ENCODE measurements at places on chromosomes 3 and 15.

DNA sequence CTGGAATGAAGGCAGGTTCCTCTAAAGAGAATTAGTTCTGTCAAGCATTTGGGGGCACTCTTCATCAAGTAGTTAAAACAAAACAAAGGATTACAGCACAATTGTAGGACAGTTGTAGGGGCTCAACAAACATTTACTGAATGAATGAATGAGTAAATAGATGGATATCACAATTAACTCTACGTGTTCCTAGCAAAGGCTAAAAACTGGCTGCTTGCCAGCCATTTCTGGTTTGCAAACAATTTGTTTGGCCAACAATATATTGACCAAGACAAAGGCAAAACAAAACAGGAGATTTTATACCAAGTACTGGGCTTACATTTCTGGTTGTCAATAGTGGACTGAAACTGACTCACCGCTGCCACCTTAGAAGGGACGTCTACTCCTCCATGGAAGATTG is 116.8 kb downstream of the ZNF280D start:
- DNase-seq, result no peak

DNA sequence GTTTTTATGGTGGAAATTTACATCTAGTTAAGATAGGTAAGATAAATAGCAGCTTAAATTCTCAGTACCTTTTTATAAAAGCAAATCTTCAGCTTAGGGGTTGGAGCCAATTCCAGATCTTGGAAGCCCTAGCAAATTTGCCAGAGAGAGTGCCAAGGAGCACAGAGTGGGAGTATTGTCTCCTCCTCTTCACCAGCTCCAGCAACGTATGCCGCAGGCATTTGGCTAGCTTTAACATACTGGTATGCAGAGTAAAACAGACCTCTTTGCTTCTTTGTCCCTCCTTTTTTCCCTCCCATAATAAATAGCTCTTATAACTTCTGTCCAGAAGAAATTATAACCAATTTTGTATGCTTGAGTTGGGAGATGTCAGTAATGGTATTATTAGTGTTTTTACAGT is 140.4 kb downstream of the DIPK2A start:
- no peak for DNase-seq

GRCh38 chr3:73773233-73773632 is 148.5 kb upstream of the PDZRN3 start:
- DNase-seq, result no peak

GRCh38 chr3:40329071-40329470 is 19.6 kb downstream of the EIF1B start:
- DNase-seq, result no peak

GRCh38 chr3:117719316-117719926 is 1009.8 kb downstream of the TUSC7 start:
- no peak for DNase-seq

DNA sequence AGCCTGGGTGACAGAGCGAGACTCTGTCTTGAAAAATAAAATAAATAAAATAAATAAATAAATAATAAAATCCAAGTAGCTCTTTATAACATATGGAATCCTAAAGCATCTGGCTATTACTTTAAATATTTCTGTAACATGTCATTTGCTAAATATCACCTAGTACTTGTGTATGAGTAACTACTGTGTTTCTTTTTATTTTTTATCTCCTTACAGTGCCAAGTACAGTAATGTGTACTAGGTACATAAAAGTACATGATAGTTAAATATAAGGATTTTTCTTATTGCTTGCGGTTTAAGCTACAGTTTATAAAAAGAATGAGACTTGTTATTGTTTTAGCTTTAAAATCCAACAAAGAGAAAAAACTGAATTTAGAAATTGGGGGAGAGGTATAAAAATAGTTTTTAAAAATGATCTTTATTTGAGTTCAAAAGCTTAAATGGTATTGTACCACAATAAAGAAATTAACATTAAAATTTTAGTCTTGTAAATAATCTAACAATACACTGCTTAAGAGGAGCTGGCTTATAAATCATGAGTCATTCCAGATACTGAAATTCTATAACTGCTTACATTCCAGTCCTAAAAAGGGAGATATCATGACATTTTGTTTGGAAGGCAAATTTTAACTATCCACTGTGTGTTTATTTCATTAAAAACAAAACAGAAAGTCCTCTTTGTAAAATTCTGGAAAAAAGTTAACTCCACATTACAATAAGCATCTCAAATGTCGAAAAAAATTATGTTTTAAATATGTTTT is 73.1 kb downstream of the FGF7 start:
- DNase-seq, result no peak

DNA sequence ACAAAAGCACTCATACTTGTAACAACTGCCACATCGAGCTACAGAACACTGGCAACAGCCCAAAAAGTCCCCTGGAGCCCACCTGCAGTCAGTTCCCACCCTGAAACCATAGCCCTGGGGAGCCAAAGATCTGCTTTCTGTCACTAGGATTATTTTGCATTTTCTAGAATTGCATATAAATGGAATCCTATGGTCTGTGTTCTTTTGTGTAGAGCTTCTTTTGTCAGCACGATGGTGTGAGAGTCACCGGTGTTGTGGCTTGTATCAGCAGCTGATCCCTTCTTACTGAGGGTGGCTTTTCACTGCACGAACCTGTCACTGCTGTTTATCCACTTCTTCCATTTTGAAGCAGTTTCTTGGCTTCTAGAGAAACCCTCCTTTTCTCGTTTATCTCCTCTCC is 60.1 kb upstream of the PRR23E start:
- DNase-seq, result no peak

GRCh38 chr3:13385373-13385965 is 34.7 kb downstream of the NUP210 start:
- no peak for DNase-seq

DNA sequence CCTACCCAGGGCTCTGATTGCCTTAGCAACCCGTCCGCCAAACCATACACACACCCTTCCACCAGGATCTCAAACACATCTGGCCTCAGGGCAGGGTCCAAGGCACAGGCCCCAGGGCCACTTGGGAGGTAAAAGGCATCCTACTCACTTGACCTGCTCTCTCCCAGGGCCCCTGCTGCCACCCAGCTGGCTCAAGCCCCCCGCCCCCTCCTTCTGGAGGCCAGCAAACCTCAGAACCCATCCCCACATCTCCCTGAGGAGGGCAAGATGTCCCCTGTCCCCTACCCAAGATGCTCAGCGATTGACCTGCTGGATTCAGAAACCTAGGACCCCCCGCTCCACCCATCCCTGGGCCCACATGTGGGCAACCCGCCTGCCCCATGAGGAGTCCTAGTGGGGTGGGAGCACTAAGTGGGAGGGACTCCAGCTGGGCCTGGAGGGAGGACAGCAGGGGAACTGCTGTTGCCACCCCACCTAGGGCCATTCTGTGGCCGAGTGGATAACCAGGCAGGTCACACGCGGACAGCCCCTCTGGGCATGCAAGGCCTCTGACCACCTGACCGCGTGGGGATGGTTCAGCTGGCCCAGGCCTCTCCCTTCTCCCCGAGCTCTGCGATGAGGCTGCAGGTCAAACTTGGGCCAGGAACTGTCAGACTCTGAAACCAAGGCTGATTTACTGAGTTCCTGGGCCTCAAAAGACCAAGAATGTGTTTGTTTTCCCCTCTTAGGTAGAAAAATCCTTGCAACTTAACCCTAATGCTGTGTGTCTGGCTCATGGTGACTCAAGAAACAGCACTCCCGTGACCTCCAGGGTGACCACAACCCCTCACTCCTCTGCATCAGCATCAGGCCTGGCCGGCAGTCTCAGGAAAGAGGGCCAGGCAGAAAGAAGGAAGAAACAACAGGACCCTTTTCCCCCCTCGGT is 4.2 kb downstream of the MFGE8 start:
- no peak for DNase-seq

DNA sequence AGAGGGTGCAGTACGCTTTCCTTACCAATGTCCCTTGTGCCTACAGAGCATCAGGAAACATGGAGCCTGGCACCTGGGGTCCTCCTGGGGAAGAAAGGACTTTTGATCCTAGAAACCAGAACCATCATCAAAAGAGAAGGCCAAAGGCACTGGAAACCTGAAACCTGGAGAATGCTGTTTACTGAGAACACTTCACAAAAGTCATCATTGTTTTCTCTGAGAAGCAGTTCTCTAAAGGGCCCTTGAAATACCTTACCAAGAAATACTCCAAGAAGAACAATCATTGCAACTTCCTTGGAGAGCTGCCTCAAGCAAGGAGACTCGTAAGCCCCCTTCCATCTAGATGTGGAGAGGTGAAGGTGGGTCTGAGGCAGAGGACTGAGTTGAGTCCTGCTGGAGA is 66.0 kb downstream of the TLE3 start:
- DNase-seq, result no peak

DNA sequence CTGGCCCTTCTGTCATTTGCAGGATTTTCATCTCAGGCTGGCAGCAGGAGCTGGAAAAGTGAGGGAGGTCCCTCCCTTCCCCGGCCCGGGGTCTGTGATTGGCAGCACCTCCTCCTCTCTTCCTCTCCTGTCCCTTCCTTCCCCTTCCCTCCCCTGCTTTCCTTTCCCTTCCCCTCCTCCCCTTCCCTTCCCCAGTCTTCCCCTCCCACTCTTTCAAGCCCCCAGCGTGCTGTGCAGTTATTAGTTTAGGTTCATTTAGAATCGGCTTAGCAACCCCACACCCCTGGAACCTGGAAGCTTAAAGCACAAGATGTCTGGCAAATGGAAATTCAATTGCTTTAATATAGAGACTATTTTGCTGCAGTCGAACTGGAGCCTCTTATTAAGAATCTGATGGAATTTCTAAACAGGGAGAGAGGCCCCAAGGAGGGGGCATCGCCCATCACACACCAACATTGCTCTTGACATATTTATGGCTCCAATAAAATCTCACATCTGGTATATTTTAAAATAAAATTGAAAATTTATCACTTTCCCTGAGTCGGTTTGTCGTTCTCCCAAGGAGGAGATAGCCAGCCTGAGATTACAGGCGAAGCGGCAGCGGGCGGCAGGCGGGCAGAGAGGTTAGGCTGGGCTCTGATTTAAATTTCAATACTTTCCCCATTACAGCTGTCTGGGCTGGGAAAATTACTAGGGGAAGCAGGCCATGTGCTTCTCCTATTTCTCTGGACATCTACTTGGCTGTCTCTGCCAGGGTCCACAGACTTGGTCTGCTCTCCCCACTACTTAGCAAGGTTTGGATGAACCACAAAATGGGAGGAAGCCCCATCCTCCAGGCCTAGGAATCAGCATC is 98.9 kb downstream of the LINGO1 start:
- no peak for DNase-seq

DNA sequence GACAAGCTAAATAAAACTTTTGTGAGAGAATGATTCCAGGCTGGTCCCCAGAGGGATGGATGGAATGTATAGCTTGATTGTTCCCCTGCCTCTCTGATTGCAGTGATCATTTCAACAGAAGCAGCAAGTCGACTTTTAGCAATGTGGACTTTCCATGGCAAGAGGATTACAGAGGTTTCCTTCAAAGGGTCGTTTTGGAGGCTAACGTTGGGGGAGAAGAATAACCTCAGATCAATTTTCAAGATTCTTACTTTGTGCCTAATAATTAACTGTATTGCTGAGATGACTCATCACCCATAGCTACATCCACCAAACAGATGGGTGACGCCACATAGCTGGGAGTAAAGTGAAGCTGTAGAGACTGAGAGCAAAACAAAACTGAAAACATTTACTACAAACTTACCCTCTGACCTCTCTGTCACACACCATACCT is 79.9 kb downstream of the GTPBP8 start:
- no peak for DNase-seq

DNA sequence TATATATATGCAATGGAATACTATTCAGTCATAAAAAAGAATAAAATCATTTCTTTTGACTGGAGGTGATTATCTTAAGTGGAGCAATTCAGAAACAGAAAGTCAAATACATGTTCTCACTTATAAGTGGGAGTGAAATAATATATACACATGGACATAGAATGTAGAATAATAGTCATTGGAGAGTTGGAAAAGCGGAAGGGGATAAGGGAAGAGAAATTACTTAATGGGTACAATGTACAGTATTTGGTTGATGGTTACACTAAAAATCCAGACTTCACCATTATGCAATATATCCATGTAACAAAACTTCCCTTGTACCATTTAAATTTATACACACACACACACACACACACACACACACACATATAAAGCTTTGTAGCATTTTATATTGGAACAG is 84.3 kb downstream of the RAP2B start:
- DNase-seq, result no peak

DNA sequence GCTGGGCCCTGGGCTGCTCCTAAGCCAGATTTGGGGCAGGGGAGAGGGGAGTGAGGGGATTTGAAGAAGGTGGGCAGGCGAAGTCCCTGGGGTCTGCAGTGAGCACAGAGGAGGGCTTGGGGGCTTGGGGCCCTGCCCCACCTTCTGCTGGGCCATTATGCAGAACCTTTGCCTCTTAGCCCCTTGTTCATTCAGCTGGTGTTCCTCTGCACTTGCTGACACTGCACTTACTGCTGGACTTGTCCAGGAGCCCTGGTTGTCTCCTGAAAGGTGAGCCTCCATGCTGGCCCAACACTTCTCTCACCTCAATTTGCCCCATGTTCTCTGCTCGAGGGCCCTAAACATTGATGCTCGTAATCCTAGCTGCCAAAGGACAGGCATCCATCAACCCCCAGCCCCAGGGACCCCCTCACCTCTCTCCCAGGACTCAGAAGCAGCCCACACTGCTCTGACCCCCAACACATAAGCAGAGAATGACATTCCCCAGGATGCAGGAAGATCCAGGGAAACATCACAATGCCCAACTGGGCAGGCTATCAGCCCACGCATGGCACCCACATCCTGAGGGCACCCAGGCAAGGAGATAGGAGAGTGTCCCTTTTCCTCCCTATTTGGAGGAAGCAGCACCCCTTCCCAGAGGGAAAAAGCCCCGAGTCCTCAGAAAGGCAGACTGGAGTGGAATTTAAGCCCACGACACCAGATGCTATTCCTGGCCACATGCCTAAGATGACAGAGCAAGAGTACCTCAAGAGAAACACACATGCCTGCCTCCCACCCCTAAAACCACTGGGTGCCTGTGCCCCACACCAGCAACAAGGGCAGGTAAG is 76.8 kb downstream of the ADCY5 start:
- no peak for DNase-seq

- DNase-seq, result no peak
These were observed 23.7 kb downstream of the XXYLT1 start for GRCh38 chr3:195247086-195247862.

DNA sequence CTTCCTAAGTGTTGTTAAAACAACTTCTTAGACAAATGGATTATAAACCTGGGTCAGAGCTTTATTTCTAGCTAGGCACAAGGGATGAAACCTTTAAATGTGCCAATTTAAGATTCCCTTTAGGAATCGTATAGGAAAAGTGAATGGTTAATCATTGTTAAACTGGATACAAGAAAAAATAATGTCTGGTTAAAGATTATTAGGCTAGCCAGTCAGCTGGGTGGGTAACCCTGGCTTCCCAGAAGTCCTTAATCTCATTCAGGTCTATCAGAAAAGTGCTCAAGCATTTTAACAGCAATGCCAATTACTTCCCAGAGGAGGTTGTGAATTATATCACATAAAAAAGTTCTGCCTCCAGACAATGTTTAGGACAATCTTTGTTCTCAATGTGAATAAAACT is 37.6 kb downstream of the NANOGP8 start:
- DNase-seq, result no peak
